ENCODE measurements at places on chromosomes 16 and 17.

- DNase-seq, result no peak
Measured at GRCh38 chr17:66443606-66444005, 141.2 kb downstream of the PRKCA start.

DNA sequence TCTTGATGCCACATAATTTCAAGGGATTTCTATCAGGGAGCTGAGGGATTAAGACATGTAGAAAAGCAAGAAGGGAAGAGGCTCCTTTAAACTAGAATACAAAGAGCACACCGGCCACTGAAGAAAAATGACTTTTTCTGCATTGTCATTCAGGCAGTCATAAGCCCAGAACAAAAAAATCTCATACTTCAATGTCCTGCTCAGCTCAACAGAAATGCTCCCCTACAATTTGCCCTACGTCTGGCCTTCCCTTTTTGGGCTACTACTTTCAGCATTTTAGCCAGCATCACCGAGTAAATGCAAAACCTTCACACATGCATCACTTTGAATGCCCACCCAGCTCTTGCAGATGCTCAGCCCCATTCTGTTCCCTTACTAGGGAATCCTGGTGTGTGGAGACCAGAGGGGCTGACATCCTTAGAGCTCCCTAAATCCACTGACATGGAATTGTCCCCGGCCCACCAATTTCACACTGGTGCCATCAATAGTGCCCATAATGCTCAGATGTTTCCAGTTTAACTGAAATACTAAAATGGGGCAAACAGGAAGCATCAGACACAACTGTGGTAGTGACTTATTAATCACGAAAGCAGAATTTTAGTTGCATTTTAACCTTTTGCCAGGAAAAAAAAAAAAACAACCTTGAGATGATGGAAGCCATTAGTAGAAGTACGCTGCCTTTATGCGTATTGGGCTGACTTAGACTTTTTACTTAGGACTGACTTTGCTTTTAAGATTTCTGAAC is 2.7 kb downstream of the MAP3K14 start:
- DNase-seq, result no peak

GRCh38 chr17:19391432-19391831 is 4.4 kb upstream of the MFAP4 start:
- DNase-seq, result no peak

DNA sequence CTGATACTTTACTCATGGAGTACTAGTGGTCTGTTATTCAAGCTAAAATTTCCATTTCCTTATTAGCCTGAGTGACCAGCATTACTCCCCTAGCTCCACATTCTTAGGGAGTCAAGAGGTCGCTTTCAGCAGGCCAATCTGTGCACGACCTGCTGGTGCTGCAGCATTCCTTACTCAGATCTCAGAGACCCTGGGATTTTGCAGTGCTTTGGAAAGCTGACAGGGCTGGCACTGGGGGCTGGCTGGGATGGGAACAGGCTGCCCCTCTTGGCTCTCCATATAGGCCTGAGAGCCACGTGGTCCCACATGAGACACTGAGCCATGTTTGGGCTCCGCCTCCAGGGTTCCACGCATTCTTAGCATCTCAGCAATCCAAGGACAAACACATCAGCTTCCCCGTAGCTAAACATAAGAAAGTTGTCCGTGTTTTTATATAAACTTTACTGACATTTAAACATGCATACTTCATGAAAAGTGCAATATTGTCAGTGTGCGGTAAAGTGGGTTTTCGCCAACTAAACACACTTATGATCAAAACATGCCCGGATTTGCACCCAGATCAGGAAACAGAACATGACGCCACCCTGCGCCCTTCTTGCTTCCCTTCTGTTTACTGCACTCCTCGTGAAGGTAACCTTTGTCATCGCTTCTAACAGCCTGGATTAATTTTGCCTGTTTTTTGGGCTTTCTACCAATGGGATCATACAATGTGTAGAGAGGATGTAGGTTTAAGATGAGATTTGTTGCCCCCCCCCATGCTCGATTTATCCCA is 254.5 kb upstream of the CACNG5 start:
- no peak for DNase-seq

DNA sequence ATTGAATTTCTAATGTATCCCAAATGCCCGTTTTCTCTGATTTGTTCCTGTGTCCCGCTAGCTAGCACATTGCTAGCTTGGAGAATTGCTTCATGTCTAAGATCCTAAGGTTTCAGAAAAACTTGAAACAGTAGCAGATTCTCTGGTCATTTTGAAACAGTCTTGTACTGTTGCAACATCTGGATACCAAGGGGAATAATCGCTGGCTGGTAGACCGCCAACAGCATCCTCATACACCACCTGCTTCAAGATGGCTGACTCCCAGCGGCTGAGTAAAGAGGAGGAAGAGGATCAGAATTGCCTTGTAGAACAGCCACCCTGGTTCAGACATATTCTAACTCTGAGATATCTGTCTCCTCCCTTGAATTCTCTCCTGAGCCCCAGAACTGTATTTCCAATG is 226.7 kb upstream of the ELAC2 start:
- DNase-seq, result no peak

GRCh38 chr17:9331279-9332131 is 244.1 kb downstream of the STX8 start:
- DNase-seq, result no peak

DNA sequence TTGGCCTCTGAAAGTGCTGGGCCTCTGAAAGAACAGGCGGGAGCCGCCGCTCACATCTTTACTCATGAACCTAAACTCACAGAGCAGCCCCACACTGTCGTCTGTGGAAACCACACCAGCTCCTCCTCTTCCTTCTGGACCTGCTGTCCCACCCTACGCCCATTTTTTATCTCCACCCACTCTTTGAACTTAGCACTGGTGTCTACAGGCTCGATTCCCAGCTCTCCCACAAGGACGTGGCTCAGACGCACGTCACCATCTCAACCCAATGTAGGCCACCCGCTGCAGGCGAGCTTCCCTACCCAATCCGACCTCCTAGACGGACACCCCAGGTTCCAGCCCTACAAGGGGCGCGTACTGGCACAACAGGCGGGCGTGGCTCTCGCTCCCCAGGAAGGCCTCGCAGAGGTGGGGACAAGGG is 62.2 kb downstream of the NXN start:
- DNase-seq, result no peak

GRCh38 chr17:16975744-16976625 is 4.1 kb upstream of the TNFRSF13B start:
- no peak for DNase-seq

DNA sequence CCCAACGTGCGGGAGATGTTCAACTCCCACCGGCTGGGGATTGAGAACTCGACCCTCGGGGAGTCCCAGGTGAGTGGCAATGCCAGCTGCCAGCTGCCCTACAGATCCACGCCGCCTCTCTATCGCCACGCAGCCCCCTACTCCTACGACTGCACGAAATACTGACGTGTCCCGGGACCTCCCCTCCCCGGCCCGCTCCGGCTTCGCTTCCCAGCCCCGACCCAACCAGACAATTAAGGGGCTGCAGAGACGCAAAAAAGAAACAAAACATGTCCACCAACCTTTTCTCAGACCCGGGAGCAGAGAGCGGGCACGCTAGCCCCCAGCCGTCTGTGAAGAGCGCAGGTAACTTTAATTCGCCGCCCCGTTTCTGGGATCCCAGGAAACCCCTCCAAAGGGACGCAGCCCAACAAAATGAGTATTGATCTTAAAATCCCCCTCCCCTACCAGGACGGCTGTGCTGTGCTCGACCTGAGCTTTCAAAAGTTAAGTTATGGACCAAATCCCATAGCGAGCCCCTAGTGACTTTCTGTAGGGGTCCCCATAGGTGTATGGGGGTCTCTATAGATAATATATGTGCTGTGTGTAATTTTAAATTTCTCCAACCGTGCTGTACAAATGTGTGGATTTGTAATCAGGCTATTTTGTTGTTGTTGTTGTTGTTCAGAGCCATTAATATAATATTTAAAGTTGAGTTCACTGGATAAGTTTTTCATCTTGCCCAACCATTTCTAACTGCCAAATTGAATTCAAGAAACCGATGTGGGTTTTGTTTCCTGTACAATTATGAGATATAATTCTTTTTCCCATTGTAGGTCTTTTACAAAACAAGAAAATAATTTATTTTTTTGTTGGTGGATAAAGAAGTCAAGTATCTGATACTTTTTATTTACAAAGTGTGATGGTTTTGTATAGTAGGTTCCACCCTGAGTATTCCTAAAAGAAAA is 2.3 kb downstream of the FOXC2 start:
- no peak for DNase-seq

DNA sequence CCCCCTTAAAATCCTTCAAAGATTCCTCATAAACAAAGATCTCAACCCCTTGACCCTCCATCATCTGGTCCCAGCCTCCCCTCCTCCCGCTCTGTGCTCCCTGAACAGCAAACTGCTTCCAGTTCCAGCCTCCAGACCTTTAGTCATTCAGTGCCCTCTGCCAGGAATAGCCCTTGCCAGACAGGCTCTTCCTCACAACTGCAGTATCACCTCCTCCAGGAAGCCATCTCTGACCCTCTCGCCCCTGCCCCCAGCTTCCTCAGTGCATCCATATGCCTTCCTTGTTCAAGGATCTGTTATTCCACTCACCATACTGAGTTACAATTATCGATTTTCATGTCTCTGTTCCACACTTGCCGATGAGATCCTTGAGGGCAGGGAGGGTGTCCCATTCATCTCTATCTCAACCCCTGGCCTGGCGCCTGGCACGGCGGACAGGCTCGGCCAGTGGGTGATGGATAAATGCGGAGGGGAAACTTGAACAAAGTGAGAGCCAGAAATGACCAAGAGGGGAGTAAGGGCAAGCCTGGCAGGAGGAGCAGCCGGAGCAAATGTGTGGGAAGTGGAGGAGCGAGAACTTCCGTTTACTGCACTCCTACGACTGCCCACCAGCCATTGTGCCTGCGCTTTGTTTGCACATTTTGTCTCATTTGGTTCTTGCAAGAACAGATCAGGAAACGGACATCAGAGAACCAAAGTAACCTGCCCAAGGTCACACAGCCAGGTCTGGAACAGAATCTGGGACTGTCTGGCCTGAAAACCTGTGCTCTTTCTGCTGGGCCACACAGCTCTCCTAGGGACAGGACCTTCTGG is 2.0 kb upstream of the NXPH3 start:
- no peak for DNase-seq

- DNase-seq, result no peak
Measured at GRCh38 chr17:47676510-47677165, 17.3 kb upstream of the TBKBP1 start.

DNA sequence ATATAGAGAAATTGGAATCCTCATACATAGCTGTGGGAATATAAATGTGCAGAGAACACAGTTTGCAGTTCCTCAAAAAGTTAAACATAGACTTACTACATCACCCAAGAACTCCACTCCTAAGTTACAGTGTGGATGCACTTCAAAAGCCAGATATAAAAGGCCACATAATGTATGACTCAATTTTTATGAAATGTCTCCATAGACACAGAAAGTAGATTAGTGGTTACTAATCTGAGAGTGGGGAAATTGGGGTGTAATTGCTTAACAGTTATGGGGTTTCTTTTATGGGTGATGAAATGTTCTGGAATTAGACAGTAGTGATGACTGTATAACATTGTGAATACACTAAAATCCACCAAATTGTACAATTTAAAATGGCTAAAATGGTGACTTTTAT is 60.9 kb downstream of the CACNG1 start:
- DNase-seq, result no peak

DNA sequence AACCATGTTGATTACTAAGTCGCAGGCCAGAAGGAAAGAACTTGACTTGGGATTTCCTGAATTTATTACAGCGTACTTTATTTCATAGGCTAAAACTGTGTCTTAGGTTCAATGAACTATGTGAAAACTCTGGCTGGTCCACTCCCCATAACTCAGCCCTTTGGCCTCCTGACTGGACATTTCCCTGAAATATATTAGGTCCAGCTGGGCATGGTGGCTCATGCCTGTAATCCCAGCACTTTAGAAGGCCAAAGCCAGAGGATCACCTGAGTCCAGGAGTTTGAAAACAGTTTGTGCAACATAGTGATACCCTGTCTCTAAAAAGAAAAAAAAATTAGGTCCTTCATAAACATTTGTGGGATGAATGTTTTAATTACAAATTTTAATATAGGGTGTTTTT is 97.0 kb downstream of the CYLD start:
- no peak for DNase-seq

DNA sequence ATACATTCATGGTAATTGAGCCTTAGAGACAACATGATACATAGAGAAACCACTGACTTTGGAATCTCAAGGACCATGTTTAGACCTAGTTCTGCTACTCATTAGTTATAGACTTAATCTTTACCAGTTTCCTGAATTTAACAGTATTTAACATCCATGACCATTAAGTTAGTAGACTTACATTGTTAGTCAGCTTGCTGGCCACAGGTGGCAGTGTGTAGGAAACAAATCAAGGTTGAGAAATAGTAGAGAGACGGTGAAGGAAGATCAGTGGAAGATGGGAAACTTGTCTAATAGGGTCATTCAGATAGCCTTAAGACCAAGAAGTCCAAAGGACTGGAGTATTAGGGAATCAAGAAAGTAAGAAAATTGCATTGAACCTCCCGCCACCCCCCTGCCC is 31.0 kb downstream of the OMG start:
- no peak for DNase-seq

GRCh38 chr16:50900391-50900942 is 158.6 kb downstream of the CYLD start:
- no peak for DNase-seq
